ENCODE measurements at places on chromosomes 16 and 17. TPM values are rescaled to one million over a fixed set of nuclear protein-coding genes. Genes with fewer than 3 reads are reported as not detected.

DNA sequence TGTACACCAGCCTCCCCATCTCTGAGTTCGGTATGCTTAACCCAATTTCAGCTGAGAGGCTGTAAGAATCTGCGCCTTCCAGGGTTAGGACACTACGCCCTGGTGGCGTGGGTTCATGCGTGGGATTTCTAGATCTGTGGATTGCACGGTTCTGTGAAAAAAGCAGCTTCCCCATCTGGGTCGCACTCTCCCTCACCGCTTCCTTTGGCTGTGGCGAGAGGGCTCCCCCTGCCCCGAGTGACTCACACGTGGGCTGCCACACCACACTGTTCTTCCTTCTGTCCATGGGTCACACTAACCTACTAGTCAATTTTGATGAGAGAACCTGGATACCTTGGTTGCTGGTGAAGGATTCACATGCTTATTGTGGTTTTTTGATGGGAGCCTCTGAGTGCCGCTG is 256.0 kb upstream of the MAF start:
- DNase-seq: no peak

GRCh38 chr17:32470405-32471167 is 16.2 kb upstream of the CDK5R1 start:
- no peak for DNase-seq

- DNase-seq: peak; percentile 57
Observed at GRCh38 chr17:15260376-15261257, 4.5 kb downstream of the PMP22 start.

GRCh38 chr16:77711179-77711578 is 11.1 kb upstream of the NUDT7 start:
- DNase-seq: no peak

DNA sequence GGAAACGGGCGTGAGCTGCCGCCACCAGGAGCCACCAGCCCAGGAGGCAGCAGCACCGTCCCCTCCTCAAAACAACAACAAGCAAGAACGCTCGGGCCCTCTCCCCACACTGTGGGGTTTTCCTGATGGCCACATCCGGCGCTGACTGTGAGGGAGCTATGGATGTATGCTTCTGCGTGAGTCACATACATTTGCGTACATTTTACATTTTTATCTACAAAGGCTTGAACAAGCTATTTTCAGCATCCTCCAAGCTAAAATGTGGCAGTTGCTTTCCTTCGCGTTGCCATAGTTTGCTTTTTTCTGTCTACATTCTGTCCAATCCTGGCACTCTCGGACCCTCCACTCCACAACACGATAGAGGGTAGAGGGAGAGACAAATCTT is 2.0 kb upstream of the ABR start:
- DNase-seq: no peak

DNA sequence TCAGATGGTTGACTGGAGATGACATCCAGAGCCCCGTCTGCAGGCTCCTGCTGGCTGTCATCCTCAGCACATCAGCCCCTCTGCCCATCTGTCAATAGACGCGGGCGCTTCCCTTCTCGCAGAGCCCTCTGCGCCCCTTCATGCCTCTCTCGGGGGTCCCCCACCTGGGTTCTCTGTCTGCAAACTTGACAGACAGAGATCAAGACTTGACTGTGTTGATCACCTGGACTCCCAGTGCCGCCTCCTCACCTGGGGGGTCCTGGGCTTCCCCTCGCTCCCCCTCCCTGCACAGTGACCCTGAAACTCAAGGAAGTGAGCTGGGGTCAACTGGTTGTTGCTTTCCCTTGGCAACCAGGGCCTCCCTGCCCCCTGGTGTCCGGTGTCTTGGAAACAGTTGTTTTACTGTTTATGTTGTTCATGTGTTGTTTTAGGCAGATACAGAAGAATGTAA is 31.9 kb downstream of the RNF213 start:
- no peak for DNase-seq

- DNase-seq: peak; percentile 49
Observed at GRCh38 chr16:1991135-1991551, 1.4 kb downstream of the SYNGR3 start.

DNA sequence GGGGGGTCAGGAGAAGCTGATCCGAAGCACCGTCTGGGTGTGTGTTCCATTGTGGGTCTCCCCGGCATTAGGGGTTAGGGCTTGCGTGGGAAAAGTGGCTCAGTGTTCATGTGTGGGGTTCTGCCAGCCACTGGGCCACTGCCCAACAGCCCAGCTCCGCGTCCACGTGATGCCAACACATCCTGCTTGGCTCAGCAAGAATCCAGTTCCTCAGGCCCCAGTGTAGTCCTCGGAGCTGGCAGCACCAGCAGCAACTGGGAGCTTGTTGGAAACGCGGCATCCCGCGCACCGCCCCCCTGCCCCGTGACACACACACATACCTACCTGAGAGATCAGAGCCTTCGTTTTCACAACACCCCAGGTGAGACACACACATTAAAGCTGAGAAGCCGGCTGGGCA is 18.9 kb downstream of the LGALS9 start:
- DNase-seq: no peak

GRCh38 chr17:37284191-37284590 is 91.6 kb upstream of the C17orf78 start:
- DNase-seq: no peak

- no peak for DNase-seq
Observed at GRCh38 chr16:53695070-53695469, 8.6 kb downstream of the RPGRIP1L start.

DNA sequence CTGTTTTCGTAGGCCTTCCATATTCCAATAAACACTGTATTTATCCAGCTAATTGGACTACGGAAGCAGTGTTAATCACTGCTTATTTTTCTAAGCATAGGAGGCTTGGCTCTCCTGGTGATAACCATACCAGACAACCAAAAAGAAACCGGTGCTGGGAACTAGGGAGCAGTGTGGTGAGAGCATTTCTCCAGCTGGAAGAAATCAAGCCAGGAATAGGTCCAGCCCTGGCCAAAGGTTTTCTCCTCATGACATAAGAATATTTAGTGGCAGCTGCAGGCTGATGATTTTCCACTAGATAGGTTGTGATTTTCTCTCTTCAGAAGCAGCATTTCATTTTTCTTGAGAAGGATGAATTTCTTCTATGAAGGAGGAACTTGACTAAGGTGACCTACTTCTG is 141.5 kb downstream of the TRIM37 start:
- DNase-seq: no peak

- no peak for DNase-seq
Observed at GRCh38 chr16:23651943-23652468, 10.7 kb downstream of the DCTN5 start.

DNA sequence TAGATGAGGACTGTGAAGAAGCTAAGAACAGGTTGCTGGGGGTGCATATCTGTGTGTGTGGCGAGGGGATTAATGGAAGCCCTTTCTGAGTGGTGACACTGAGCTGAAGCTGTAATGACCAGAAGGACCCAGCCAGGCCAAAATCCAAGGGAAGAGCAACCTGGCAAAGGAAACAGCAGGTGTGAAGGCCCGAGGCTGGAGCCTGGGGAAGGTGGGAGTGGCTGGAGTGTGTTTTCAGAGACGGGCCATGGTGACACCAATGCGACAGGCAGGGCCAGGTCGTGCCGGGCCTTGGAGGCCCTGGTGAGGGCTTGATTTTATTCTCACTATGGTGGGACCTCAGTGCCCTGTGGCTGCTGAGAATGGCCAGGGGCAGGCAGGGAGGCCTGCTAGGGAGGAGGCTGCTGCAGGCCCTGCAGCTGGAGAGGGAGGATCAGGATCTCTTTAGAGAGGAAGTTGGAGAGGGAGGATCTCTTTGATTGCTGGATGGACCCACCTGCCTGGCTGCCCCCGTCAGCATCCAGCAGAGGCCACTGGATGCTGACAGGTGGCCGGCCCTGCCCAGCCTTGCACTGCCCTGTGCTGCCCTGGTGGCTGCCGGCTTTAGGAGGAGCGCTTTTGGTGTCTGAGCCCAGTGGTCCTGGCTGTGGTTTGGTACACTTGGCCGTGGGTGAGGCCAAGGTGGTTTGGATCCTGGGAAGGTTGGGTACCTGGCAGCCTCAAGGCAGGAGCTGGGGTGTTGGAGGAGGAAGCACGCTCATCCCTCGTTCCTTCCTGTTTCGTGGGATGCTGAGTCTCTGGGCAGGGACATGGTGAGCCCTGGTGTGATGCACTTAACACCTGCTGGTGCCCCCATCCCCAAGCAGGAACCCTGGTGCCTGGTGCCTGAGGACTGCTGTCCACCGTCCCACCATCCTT is 188.3 kb downstream of the SEC14L1 start:
- no peak for DNase-seq

DNA sequence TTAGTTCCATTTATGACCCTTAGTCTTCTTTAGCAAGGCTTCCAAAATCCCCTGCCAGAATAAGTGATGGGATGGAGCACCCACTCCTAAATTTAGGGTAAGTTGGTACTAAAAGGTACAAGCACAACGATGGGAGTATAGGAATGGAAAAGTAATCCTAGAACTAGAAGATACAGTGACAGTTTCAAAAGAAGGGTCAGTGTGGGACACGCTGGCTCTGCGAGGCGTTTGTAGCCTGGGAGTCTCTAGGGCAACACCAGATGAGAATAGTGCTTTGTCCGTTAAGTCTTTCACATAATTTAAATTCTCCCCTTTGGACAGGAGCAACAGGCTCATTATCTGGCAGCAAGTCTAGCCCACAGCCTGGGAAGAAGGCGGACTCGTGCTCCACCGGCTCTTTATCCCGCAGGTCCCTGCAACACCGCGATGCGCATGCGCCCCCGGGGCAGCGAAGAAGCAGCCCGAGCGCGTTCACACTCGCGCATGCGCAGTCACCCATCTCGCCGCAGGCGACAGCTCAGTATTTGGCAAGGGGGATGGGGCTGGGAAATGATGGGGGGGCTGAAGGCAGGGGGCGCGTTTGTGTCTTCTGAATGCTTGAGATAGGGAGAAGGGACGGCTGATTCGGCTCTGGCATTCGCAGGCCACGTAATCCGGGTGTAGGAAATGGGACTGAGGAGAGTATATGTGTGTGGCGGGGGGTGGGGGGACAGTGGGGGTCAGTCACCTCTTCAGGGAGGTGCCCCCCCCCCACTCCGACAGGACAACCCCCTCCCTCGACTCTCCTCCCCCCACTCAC is 564 bp downstream of the SPOP start:
- peak; percentile 96 for DNase-seq

- no peak for DNase-seq
Observed at GRCh38 chr17:63534816-63535455, 11.8 kb downstream of the KCNH6 start.

DNA sequence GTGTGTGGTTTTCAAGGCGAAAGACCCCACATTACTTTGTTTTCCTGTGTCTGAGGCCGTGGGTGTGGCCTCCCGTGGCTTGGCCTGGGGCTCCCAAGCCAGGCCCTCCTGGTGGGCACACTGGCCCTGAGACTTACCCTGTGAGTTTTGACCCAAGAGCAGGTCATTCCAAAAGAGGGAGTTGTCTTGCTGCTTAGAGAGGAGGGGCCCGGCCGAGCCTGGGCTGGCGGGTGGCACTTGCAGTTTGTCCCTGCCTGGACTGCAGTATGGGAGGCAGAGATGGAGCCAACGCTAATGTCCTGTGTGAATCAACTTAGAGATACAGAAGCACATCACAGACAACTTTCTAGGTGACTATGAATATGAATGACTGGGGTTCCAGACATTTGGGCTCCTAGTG is 22.7 kb downstream of the PLEKHG4 start:
- no peak for DNase-seq

- no peak for DNase-seq
Observed at GRCh38 chr17:83152745-83153611, 73.6 kb downstream of the METRNL start.

- DNase-seq: no peak
Observed at GRCh38 chr17:5530265-5531084, 44.1 kb downstream of the MIS12 start.

GRCh38 chr17:65457183-65457582 is 104.3 kb downstream of the AXIN2 start:
- DNase-seq: no peak

DNA sequence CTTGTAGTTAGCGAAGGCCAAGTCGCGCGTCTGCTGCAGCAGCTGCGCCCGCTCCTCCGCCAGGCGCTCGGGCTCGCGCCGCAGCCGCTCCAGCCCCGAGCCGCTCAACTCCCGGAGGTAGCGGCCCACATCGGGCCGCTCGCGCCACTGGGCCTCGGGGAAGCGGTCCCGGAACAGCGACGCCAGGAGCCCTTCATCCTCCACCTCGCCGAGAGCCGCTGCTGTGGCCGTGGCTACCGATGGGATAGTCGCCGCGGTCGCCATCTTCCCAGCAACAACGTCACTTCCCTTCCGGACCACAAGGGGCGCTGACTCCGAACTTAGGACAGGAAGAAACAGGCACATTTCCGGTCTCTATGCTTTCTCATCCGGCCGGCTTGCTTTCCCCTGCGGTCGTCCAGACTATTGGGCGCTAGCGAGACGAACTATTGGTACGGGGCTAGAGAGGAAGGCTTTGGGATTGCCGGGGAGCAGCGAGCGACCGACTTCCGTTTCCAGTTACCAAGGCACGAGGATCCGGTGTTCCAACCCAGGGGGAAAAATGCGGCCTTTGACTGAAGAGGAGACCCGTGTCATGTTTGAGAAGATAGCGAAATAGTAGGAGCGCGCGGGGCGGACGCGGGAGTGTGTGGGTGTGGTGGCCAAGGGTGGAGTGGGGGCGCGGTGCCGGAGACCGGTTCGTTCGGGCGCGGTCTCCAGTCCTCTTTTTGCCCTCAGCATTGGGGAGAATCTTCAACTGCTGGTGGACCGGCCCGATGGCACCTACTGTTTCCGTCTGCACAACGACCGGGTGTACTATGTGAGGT is at the start of the genes COG8 and NIP7:
Gene COG8, minus strand, starts transcription at position 276 of the 806 bp plus-strand sequence. Its CDS starts 12 bp downstream, at position 264.
Gene NIP7, plus strand, starts transcription at position 484 of the 806 bp plus-strand sequence. Its CDS starts 58 bp downstream, at position 542.
- DNase-seq: peak; percentile 94

DNA sequence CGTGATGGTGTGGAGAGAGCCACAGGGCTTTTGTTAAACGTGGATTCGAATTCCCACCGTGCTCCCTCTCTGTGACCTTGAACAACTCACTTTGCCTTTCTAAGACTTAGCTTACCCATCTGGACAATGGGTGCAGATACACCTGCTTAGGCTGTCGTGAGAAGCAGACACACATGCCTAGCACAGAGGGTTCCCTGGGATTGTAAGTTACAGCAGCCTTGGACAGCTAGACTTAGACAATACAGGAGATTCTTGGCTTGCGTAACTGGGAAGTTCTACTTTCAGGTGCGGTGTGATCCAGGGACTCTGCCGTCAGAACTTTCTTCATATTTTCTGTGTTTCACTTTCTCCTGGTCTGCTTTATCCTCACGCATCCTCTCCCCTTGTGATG is 127.0 kb downstream of the ABCC1 start:
- no peak for DNase-seq

- peak; percentile 44 for DNase-seq
Observed at GRCh38 chr17:59859444-59860025, 33.2 kb downstream of the TUBD1 start.

Gene CBX1
- total RNA-seq: 64.8 TPM

Gene PRAC2
- not detected for total RNA-seq

Gene CFAP97D1
- not detected for total RNA-seq

Gene LCAT
- total RNA-seq: 15.3 TPM

Gene TRIM72
- total RNA-seq: not detected

Gene SMYD4
- 37.3 TPM for total RNA-seq

Gene SLC38A7
- total RNA-seq: 12.3 TPM

Gene KRTAP3-2
- not detected for total RNA-seq

Gene TIGD7
- total RNA-seq: 3.6 TPM

Gene GINS2
- total RNA-seq: 50.0 TPM

Gene C1QTNF1
- total RNA-seq: not detected

Gene CEP295NL
- 0.10 TPM for total RNA-seq

Measured in activated CD4-positive, alpha-beta T cell treated with anti-CD3 and anti-CD28 coated beads, Interleukin-2, amount 10 ng/mL, durations not matched to agents 7 days and 5 days (primary cell).